Stimulated activated CD4-positive, alpha-beta T cell treated with anti-CD3 and anti-CD28 coated beads, Interleukin-4, amount 100 ng/mL, for 1 hour (primary cell): ENCODE measurements at places on chromosomes 4 and X.

DNA sequence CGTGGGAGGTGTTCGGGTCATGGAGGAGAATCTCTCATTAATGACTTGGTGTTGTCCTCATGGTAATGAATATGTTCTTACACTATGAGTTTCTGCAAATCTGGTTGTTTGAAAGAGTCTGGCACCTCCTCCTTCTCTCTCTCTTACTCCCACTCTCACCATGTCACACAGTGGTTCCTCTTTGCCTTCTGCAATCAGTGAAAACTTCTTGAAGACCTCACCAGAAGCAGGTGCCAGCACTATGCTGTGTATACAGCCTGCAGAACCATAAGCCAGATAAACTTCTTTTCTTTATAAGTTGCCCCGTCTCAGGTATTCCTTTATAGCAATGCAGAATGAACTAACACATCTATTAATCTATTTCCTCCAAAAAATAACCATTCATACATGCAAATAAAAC is 275.0 kb downstream of the ANTXR2 start:
- DNase-seq: no peak

DNA sequence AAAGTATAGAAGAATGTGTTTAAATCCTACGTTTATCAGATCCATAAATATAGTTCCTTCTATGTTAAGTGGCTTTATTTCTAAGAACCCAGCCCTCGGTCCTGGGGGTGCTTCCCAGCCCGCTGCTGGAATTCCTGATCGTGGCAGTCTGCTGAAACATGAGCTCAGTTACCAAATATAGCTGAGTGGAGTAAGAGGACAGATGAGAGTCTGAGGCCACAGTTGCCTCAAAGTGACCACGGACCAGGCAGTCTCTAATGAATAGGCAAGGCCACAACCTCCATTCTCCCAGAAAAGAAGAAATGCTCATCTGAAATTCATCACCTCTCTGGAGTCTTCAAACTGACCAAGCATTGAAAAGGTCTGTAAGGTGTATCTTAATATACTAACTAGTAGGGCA is at the start of gene PALLD:
PALLD (plus strand) TSS at position 219 of the 400 bp plus-strand sequence.
- no peak for DNase-seq

DNA sequence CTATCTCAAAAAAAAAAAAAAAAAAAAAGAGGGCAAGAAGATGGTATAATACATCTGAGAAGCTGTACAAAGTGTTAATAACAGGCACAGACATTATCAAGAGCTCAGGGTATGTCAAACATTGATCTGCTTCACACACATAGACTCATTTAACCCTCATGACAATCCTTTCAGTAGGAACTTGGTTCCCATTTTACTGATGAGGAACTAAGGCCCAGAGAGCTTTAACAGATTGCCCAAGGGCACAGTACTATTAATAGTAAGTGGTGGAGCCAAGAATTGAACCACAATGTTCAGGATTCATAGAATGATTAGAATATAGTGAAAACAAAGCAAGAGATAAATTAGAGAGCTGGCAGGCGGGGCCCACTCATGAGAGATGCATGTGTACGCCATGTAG is 154.4 kb downstream of the EFHC2 start:
- no peak for DNase-seq

DNA sequence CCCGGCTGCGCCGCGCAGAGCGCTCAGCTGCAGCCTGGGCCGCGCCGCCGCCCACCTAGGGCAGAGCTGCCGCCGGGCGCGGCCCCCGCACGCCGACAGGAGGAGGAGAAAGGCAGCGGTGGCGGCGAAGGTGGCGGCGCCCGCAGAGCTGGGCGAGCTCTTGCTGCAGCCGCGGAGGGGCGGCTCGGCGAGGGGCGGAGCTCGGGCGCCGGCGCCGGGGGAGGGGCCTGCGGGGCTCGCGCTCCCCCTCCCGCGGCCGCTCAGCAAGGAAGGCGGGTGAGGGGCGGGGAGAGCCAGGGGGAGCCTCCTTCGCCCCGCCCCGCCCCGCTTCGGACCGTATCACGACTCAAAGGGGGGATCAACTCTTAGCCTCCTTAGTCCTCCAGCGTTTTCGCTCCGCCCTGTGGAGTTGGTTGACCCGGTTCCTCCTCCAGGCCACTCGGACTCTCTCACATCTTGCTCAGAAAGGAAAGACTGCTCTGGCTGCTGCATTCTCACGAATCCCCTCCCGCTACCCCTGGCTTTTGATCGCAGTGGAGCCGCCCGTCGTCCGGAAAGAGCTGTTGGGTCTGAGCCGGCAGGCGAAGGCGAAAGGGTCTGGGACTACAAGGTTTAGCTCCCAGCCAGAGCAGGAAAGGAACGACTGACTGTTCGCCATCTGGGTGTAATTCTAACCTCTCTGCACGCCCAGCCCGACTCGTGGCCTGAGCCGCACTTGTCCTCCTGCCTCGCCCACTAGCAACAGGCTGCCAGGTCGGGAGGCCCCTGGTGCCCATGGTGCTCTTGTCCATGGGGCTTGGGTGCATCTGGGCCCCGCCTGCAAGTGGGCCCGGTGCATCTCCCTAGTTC is at the start of gene ATP8A1:
ATP8A1 (minus strand) TSS at position 162 of the 849 bp plus-strand sequence. CDS start 232 bp downstream, outside the sequence.
- peak; percentile 95 for DNase-seq

DNA sequence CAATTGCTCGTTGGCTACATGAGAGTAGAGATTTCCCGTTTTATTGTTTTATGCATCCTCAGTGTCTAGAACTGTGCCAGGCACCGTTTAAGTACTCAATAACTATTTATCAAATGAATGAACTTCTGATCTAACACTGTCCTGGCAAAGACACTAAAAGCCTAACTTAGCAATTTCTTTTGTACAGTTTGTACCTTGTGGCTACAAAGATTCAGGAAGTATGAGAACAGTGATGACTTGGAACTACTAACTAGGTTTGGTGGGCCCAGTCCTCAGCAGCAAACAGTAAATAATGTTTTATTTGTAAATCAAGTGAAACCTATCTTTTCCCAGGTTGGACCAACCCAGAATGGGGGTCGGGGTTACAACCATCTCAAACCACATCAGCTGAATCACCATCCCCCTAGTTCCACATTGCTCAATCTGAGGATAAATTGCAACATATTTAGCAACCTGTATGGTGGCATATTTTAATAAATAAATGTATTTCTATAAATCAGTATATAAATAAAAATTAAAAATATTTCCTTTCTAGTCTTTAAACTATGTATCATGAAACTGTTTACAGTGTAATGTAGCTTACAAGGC is 12.3 kb upstream of the SCRG1 start:
- no peak for DNase-seq

GRCh38 chrX:118117741-118118140 is 1.1 kb upstream of the KLHL13 start:
- DNase-seq: no peak

- no peak for DNase-seq
These were observed 3.0 kb downstream of the SASH3 start for GRCh38 chrX:129782706-129783105.

DNA sequence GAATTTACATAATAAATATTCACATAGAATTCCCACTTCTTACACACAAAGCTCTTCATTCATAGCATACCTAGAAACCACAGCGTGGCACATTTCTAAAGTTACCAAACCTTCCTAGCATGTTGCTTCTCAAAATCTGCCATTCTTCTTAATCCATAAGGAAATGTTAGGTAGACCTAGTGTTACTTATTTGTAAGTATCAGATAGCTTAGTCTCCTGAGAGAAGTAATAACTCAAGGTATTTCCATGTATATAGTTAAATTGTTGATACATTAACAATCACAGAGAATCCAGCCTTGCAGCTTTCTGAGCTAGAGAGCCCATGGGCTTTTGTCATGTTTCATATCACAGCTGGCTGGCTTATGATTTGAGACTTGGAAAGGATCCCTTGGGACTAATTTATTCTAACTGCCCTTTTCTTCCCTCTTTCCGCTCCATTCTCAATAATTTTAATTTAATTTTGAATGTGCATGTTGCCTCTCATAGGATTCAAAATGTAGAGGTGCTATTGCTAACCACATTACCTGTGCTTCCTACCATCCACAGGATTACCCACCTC is 17.6 kb downstream of the SH3RF1 start:
- DNase-seq: no peak

DNA sequence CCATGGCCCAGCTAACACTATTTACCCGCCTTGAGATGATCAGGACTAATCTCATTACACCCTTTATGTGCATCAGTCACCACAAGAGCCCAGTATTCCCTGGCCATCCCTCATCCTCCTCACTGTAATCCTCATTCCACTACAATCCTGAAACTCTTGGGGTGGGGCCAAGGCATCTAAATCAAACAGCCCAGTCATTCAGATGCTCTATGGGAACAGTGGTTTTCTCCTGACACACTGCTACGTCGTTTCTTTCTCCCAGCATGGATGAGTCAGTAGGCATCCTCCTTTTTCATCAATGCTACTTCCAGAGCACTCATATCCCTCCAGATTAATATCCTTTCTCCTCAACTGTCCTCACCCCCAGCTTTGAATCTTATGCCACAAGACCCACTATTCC is 5.6 kb downstream of the SDAD1 start:
- DNase-seq: no peak
